ENCODE measurements at places on chromosomes 16 and 17.

GRCh38 chr17:32933881-32934280 is 5.9 kb downstream of the TMEM98 start:
- DNase-seq: no peak

- no peak for DNase-seq
Observed at GRCh38 chr17:2071024-2071385, 16.1 kb downstream of the HIC1 start.

DNA sequence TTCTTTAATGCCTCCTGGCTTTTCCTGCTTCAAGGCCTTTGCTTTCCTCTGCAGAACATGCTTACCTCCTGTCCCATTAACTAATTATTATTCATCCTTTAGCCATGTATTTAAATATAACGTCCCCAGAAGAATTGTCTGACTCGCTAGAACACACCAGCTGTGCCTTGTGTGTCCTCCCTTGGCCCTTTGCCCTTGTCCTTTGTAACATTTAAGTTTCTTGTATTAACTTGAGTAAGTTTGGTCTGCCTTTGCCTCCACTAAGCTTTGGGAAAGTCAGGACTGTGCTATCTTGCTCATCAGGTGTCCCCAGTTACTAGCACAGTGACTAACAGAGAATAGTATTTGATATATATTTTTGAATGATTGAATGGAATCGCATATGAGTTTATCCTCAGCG is 29.6 kb upstream of the ABCA9 start:
- no peak for DNase-seq

- no peak for DNase-seq
Observed at GRCh38 chr16:12395268-12395667, 408.4 kb downstream of the CPPED1 start.

DNA sequence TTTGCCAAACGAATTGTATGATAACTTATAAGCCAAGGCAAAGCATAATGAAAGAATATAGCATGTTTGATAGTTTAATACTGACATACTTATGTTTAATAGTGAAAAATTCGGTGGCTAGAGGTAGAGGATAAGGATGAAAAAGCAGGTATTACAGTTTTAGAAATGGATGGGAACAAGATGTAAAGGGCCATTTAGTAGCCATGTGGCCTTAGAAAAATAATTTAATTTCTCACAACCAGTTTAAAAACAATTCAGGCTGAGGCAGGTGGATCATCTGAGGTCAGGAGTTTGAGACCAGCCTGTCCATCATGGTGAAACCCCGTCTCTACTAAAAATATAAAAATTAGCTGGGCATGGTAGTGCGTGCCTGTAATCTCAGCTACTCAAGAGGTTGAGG is 119.5 kb upstream of the NACA2 start:
- no peak for DNase-seq

GRCh38 chr16:85422632-85423550 is 190.2 kb upstream of the GSE1 start:
- no peak for DNase-seq

DNA sequence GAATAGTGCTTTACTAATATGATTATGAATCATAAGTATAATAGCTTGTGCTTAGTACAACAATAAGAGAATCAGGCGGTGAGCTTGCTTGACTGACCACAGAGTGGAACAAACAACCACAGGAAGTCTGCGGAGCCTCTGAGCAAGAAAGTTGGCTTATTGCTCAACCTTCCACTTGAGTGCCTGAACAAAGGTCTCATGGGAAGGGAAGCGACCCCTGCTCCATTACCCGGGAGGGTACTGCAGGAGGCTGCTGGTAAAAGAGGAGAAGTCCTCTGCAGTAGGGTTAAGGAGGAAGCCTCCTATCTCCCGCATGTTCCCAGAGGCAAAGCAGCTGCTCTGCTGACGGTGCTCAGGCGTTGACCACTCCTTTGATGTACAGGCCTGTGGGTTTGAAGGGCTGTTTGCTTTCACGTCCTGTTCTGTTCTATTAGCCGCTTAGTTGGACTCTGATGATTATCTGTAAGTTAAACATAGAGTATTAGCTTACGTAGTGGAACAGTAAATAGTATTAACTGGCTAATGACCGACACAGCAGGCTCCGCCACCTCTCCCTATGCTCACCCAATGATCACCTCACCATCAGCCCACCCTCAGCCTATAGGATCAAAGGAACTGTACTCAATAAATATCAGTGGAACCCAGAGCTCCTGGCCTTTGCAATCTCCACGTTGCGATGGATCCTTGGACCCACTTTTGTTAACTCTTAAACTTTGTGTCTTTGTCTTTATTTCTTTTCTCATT is 17.5 kb downstream of the ALOX15B start:
- peak; percentile 52 for DNase-seq

- DNase-seq: peak; percentile 62
Observed at GRCh38 chr17:40191237-40192208, 14.3 kb downstream of the RAPGEFL1 start.

DNA sequence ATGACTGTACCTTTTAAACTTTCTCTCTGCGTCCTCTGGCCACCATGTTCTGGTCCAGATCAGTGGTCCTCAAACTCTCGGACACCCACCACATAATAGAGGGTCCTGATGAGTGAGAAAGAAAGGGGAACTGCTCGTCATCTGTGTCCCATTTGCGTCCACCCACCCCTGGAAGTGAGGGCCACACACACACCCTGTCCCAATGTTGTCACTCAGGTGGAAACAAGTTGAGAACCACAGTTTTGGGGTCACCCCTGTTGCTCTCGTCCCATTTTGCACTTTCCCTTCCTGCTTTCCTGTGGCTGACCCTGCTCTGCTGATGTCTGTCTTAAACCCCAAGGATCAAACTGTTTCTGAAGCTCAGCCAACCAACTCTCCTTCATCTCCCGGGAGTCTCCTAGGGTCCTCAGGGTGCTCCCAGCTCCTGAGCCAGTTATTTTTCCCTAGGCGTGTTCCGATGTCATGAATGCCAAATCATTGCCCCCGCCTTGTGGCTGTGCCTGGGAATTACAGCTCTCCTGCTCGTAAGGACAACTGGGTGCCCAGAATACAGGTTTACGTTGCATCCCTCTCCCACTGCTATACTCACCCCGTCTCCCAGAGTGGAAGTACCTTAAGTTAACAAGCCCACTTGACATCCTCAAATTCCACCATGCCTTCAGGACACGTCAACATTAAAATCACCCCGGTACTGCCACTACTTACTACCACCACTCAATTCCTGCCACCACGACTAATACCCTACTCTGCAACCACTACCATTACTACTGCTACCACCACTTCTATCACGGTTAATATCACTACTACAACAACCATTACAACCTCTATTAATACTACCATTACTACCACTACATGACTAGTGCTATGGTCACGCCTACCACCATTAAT is 26.0 kb upstream of the HNF1B start:
- DNase-seq: no peak

DNA sequence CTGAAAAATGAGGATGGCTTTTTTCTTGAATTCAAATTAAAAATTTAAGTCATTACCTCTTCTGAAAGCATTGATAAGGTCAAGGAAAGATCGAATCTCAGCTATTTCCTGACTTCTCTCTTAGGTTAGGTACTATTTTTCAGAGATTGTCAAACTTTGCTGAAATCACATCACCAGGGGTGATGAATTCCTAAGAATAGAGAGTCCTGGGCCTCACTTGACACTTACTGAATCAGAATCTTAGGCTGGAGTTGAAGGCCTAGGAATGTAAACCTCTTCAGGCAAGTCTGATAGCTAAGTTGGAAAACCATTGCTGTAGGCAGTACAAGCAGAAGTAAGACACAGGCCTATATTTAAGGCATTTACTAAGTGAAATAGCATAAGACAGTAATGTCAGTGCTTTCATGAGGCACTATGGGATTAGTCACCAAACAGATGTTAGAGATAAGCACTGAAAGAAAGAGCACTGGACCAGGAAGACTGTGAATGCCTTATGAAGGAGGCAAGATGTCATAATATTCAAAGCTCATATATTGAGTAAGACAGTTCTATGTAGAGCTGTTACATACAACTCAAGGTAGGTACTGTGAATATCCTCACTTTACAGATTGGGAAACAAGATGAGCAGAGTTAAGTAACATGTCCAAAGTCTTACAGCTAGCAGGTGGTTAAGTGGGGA is 21.5 kb downstream of the DCAF7 start:
- DNase-seq: no peak

DNA sequence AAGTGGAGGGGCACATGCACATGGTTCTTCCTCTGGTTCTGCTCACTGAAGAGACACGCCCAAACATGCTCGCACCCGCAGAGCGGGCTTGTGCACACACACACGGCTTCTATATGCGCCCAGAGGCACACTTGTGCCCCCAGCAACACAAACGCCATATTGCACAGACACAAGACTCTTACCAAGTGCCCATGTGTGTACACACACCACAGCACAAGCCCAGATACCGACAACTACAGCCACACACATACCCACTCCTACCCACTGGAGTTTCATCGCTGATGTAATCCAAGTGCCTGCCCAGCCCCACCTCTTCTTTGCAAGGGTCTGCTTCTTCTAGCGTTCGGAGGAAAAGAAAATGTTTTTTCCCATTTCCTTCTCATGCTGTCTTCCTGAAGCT is 6.5 kb upstream of the PRR29 start:
- DNase-seq: no peak

- no peak for DNase-seq
Observed at GRCh38 chr17:49914096-49914490, 54.9 kb upstream of the DLX4 start.

GRCh38 chr16:84820305-84820684 is 510 bp downstream of the CRISPLD2 start:
- DNase-seq: no peak

- DNase-seq: no peak
Observed at GRCh38 chr17:48472411-48473281, 42.6 kb upstream of the SKAP1 start.

DNA sequence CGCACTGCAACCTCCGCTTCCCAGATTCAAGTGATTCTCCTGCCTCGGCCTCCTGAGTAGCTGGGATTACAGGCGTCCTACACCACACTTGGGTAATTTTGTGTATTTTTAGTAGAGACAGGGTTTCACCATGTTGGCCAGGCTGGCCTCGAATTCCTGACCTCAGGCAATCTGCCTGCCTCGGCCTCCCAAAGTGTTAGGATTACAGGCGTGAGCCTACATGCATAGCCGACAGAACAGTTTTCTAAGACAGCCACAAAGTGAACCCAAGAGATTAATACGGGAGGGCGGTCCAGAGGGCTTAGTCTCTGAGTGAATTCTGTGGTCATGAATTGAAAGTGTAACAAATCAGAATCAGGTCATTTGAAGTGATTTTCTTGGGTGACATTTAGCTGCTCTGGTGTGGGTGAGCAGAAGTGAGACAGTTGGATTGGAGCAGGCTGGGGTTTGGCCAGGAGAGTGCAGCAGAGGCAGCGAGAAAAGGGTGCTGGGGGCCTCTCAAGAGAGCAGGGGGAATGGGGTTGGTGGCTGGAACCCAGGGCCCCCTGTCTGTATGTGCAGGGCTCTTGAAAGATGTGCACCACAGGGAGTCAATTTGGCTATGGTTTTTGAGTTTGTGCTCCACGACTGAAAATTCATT is 231.4 kb upstream of the WSCD1 start:
- no peak for DNase-seq

- DNase-seq: no peak
Observed at GRCh38 chr17:80210348-80211108, 9.6 kb downstream of the SGSH start.

- DNase-seq: no peak
Observed at GRCh38 chr16:56348168-56349085, 76.9 kb downstream of the AMFR start.

DNA sequence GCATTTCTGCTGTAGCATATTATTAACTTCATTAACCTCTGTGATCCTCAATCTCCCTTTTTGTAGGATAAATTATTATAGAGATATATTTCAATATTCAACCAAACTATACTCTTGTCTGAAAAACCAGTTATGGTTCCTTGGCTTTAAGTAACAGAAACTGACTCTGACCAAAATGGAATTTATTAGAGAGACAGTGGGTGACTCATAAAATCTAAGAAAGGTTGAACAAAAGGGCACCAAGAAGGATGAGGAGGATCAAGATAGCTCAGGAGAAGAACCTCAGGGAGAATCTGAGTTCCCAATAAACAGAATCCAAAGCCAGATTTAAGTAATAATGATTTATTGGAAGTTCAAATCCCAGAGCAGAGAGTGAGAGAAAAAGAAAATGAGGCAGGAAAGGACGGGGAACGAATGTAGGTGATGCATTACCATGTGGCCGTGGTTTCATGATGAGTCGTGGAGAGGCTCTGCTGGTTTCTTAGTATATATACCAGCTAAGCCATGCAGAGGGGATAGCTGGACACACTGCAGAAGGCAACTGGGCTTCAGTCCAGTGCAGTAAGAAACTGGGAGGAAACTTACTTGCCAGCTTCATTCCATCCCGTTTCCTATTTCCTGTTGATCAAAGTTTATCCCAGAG is 151.5 kb upstream of the GOT2 start:
- peak; percentile 7 for DNase-seq

- no peak for DNase-seq
Observed at GRCh38 chr16:79862601-79863000, 262.1 kb upstream of the MAF start.

GRCh38 chr16:11992008-11992584 is 15.6 kb downstream of the SNX29 start:
- DNase-seq: no peak

DNA sequence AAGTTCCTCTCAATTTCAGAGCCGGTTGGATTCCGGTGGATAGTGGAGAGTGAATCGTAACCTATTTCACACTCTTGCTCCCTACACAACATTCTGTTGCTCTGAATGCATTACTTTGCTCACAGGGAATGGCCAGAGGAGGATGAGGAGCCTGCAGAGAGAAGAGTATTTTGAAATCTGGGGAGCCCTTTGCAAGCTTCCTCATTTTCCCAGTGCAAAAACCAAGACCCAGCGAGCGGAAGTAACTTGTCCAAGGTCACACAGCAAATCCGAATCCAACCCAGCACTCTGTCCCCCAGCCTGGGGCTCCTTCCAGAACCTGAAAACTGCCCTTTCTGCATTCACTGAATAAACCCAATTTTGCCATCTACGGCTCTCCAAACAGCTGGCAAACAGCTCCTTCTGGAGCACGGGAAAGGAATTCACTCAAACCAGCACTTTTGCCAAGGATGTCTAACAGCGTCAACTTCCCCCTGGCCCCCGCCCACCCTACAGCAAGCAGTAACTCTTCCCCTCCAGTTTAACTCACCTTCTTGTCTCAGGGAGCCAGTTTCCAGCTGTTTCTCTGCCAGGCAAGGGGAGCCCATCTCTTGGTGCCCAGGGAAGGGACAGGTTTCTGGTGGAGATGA is 557 bp downstream of the KCNG4 start:
- no peak for DNase-seq

DNA sequence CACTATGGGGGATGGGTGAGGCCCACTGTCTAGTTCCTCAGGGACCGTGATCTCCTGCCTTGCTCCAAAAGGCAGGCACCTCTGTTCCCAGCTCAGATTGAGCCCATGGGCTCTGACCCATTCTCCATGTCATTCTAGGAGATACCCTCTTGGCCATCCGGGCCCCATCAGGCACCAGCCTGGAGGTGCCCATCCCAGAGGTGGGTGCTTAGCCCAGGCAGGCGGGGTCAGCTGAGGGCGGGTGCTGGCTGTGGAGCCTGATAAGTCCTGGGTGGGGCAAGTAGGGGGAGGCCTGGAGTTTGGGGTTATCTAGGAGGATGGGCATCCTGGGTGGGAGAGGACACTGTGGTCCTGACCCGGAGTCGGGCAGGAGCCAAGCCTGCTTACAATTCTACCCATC is 2.3 kb downstream of the E2F4 start:
- DNase-seq: no peak

All from stimulated activated naive B cell treated with anti-CD40 and anti-IgM and Interleukin-4, amounts not matched to agents 10 μg/mL and 1 μg/mL and 100 μg/mL, for 72 hours (primary cell).